Stimulated activated naive CD8-positive, alpha-beta T cell treated with anti-CD3 and anti-CD28 coated beads, Interleukin-15, amount 100 ng/mL, for 72 hours (primary cell): ENCODE measurements at places on chromosomes 3 and 15.
A peak's percentile ranks its signal among the peaks of the same experiment; 100 is the strongest.

GRCh38 chr3:197085137-197085536 is 55.5 kb upstream of the MELTF start:
- no peak for DNase-seq

DNA sequence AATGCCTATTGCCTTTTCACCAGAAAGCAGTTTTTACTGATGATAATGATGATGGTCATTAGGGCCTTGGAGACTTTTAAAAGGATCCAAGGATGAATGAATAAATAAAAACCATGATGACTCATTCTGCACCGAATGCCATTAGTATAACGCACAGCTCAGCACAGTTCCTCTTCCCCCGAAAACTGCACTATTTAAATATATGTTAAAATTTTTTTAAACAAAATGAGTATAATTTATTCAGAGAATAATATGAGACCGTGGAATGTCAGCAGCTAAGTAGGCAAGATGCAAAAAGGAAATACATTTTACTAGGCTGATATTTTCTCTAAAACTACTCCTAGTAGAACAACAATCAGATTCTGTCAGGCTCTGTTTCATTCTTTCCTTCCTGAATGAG is 83.4 kb upstream of the NANOGP8 start:
- DNase-seq = no peak

GRCh38 chr3:37907906-37908305 is 46.2 kb downstream of the CTDSPL start:
- DNase-seq = peak; percentile 63

DNA sequence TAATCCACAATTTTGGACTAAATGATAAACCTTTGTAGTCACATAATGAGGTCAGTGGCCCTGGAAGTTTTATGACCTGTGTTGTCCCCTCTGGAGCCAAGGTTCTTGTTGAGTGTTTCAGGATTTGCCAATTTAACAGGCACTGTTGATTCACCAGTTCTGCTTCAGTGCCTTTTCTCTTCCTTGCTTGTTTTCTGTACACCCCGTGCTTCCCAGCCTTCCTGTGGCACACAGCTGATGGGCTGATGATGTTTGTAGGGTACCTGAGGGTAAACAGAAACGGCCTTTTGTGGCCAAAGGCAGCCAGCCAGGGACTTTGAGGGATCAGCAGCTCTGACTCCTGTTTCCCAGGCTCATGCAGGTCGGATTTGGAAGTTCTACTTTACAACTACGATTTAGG is 13.3 kb downstream of the GYG1 start:
- DNase-seq = no peak

GRCh38 chr15:35507932-35508638 is 37.9 kb downstream of the DPH6 start:
- DNase-seq = no peak

GRCh38 chr3:142960322-142960850 is 3.1 kb downstream of the PAQR9 start:
- no peak for DNase-seq

DNA sequence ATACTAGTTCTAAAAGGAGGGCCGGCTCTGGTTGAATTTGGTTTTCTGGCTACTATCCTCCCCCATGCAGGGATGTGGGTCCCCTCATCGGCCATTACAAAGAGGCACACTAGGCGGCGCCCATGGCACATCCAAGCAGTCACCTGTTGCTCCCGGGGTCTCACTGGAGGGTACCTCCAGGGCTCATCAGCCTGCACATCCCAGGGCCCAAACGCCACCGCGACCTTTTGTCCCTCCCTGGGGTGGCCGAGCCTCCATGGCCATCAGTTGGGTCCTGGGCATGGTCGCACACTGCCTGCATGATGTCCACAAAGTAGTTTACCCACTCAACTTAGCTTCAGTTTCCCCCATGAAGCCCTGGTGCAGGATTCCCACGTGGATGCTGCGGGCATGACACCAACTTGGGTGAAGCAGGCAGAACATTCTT is 28.3 kb downstream of the IDH3A start:
- DNase-seq = peak; percentile 24
